Fibroblast of gingiva (primary cell): ENCODE measurements at places on chromosomes 2 and 18.

DNA sequence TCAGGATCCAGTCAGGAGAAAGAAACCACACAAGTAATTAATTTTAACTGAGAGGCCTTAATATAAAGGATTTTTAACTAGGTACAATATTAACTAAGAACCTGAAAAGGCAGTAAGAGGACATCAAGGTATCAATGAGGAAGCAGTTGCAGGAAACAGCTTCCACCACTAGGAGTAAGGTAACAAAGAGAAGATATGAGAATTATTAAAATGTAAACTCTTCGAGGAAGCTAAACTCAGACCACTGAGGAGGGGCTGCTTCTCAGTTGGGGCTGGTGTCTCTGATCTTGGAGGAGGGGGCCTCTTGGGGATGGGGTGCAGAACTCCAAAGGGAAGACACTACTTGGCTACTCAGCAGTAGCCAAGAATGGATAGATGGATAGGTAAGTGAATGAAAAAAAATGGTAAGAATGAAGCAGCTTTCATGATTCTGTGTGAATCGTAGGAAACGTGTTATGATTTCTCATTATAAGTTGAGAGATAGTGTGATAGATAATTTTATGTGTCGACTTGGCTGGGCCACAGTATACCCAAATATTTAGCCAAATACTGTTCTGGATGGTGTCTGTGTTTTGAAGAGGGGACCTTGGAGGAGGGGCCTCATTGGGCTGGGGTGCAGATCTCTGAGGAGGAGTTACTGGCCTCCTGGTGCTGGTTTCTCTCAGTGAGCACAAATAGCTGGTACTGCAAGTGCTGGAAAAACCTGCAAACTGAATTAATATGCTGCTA is 547.7 kb upstream of the LRRTM1 start:
- no peak for DNase-seq

DNA sequence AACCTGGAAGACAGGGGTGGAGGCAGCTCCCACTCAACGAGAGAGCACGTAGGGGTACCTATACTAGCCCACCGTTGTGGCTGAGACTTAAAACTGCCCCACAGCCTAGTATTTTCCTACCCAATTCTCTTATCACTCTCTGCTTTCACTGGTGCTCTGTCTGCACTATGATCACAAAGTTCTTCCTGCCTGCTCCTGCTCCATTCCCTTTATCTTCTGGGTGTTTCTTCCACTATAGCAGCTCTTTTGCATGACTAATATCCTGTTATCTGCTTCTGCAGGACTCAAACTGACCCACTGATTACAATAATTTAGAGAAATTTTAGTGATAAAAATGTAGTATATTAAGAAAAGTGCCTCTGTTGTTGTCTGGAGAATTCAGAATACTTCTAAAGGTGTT is 184.8 kb downstream of the LRP1B start:
- DNase-seq = no peak

DNA sequence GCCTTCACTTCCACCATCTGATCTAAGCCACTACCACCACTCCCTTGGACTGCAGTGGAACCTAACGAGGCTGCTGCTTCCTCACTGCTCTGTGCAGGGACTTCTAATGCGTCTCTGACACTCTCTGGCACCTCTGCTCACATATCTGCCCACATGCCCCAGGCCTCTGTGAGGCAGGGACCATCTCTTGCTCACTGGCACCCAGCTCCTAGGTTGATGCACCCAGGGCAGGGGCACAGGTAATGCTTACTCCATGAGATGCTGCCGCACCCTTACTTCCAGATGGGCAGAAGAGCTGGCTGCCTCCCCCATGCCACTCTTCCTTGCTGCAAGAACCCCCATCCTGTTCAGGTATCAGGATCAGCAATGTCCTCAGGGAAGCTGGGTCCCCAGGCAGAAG is 294.0 kb upstream of the HS6ST1 start:
- no peak for DNase-seq

GRCh38 chr18:3966246-3966641 is 488.9 kb downstream of the DLGAP1 start:
- DNase-seq = no peak

- DNase-seq = no peak
These were observed 5.7 kb upstream of the ALS2 start for GRCh38 chr2:201786471-201786870.

GRCh38 chr2:211144974-211145665 is 588.7 kb downstream of the CPS1 start:
- DNase-seq = no peak

DNA sequence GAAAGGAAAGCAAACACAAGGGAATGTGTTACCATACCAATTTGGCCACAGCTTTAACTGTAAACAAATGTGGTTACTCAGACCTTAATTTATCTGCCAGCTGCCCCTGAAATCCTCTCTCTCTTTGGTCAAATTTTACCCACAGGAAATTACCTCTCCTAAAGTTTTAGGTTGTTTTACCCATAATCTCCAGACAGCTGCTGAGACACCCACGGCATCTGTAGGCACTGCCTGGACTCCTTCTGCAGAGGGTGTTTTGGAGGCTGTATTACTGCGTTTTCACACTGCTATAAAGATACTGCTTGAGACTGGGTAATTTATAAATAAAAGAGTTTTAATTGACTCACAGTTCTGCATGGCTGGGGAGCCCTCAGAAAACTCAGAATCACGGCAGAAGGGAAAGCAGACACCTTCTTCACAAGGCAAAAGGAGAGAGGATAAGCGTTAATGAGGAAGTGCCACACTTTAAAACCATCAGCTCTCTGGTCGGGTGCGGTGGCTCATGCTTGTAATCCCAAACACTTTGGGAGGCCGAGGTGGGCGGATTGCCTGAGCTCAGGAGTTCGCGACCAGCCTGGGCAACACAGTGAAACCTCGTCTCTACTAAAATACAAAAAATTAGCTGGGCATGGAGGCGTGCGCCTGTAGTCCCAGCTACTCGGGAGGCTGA is 677.5 kb upstream of the FSHR start:
- no peak for DNase-seq

DNA sequence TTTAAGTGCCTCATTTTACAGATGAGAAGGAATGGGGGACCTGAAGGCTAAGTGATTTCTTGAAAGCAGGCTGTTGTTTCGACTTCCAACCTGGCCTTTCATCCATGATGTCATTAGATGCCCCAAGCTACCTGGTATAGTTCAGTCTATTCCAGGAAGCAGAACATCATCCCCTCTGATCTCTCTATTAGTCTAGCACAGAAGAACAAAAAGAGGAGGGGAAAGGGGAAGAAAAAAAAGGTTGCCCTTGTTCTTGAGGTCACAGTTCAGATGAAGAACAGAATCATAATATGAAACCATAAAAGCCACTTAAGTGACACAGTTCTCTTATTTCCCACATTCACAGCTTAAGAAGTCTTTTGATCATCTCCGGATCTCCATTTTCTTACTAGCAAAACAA is 386.2 kb upstream of the HNRNPA3 start:
- no peak for DNase-seq

- DNase-seq = peak; percentile 47
These were observed 96.9 kb upstream of the ZNF397 start for GRCh38 chr18:35143622-35144596.

DNA sequence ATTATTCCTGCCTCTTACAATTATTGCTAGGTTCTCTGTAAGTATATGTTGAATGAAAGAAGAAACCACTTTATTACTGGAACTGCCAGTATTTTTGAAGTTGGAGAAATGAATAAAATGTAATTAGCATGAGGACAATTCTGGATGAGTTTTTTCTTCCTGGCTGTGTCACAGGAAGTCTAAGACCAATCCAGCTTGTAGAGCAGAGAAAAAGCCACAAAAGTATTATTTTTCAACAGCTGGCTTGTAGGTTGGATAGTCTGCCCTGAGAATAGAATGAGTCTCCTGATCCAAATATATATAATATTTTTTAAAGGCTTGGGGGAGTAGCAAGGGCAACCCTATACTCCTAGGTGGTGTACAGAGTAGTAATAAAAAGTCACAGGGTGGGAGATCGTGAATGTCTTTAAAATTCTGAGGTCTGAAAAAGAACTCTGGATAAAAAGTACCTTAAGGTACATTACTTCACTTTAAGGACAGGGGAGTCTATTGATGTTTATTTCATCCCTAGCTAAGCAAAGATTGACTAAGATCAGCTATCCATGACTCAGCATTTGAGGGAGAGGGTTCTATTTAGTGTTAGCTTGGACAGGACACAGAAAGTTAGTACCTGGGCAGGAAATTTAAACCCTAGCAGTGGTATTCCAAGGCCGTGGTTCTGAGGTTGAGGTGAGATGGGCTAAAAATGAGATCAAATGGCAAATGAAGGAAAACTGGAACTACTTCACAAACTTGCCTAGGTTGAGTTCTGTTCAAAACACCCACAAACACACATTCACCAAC is 31.7 kb downstream of the SLC40A1 start:
- DNase-seq = peak; percentile 49

GRCh38 chr2:25725877-25726276 is 52.5 kb upstream of the DTNB start:
- DNase-seq = no peak

- DNase-seq = no peak
These were observed 39.3 kb upstream of the ELAC1 start for GRCh38 chr18:50928551-50928950.

GRCh38 chr2:33496150-33496549 is 19.7 kb downstream of the RASGRP3 start:
- DNase-seq = no peak

- peak; percentile 14 for DNase-seq
These were observed 421 bp upstream of the VAMP5 start for GRCh38 chr2:85583667-85584353.

DNA sequence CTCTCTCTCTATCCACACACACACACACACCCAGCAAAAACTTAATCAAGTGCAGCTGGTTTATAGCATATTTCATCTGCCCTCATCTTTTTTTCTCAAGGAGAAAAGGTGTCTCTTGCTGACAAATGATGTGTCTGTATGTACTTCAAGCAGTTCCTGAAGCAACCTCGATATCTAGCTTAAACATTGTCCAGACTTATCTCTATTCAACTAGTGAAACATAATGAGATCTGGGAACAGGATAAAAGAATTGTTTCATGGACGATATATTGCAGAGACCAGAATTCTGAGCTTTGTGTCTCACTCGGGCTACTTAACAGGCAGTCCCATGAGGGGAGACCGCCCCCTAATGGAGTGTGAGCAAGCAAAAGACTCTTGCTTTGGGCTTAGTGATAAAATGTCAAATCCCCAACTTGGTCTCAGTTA is 929.2 kb upstream of the SOX11 start:
- DNase-seq = no peak

DNA sequence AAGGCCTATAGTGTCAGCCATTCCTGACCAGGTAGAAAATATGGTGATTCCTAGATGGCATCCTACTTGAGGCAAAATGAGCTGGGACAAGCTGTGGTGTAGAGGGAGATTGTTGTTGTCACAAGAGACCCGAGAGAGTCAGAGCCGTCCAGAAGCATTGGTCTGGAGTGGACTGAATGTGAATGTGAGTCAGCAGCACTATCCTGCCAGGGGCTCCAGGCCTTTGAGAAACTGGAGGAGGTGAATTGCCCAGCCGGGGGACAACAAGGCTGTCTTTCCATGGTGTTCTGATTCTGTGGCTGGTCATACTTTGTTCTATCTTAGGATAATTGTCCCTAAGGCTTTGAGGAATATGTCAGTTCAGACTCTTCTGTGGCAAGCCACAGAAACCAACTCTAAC is 29.4 kb upstream of the EIF2AK3 start:
- peak; percentile 40 for DNase-seq

DNA sequence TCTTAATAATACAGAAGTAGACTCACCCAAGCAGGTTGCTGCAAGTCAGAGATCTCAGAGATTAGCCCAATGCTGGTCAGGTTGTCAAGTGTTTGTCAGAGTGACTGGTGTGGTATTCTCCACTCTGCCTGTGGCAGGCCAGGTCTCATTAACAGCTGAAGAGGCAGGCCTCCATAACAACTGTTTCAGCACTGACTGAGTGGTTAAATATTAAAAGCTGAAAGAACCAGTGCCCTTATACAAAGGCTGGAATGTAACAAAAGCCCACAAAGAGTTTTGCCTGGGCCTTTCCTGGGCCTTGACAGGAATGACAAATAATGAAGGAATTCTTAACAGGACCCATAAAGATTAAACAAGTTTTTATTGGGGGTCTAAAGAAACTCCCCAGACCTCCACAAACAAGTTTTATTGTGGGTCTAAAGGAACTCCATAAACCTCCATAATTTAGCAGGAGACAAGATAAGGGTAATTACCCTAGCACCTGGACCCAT is 26.8 kb downstream of the SULT1C2 start:
- DNase-seq = no peak

DNA sequence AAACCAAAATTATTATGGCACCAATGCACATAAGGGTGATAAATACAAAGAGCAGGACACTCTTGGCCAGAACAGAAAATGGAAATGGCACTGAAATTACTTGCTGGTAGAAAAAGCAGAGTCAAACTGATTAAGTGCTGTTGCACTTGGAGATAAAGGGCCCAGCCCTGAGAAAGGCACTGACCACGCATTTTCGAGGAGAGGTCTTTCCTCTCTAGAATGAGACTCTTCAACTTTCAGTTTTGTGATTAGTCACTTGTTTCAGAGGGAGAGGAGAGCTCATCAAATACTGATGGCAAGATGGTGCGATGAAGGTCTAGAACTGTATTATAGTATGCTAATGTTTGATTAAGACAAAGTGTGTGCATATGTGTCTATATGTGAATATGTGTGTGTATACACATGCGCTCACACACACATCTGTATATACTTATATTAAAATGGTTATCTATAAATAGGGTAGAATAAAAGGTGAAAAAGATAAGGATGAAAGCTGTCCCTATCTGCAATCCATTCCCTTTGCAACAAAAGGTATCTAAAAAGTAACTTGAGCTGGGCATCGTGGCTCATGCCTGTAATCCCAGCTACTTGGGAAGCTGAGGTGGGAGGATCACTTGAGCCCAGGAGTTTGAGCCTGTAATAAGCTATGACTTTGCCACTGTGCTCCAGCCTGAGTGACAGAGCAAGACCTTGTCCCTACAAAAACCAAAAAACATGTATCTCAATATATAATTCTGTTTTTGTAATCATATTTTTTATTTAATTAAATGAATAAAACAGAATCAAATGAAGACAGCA is 48.8 kb upstream of the ZDBF2 start:
- no peak for DNase-seq

- DNase-seq = no peak
These were observed 78.1 kb upstream of the FAM110C start for GRCh38 chr2:124241-124880.

DNA sequence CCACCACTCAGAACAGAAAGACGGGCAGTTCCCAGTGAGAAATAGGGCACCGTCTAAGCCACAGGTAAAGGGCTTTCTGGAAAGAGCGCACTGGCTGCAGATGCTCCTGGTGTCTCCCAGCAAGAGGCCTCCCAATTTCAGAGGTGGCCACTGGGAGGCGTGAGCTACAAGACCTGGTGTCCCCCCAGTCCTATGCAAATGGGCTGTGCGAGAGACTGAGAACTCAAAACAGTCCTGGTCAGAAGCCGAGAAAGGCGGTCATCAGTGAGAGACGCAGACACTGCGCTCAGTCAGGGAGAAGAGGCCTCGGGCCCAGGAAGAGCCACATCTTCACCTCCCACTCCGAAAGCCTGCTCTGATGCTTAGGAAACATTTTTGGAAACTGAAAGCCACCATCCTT is 179.5 kb downstream of the EIPR1 start:
- DNase-seq = no peak
